ENCODE measurements at places on chromosomes 5 and 9.

- no peak for DNase-seq
These were observed 44.1 kb downstream of the DPYSL3 start for GRCh38 chr5:147465747-147466146.

DNA sequence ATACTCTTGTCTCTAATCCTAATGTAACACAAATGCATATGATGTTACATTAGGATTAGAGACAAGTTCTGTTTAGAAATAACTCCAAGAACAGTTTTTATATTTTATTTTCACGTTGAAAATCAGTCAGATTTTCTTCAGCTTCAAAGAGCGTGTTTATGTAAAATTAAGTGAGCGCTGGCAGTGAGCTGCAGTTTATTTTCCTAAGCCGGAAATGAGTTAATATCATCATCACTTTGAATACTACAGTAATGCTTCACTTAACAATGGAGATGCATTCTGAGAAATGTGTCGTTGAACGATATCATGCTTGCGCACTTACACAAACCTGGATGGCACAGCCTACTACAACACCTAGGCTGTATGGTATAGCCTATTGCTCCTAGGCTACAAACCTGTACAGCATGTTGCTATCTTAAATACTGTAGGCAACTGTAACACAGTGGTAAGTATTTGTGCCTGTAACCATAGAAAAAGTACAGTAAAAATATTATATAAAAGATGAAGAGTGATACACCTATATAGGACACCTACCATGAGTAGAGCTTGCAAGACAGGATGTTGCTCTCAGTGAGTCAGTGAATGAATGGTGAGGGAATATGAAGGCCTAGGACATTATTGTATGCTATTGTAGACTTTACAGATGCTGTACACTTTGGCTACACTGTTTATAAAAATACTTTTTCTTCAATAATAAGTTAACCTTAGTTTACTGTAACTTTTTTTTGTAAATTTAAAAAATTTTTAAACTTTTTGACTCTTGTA, 65.9 kb upstream of the C5orf46 start:
- DNase-seq: no peak

DNA sequence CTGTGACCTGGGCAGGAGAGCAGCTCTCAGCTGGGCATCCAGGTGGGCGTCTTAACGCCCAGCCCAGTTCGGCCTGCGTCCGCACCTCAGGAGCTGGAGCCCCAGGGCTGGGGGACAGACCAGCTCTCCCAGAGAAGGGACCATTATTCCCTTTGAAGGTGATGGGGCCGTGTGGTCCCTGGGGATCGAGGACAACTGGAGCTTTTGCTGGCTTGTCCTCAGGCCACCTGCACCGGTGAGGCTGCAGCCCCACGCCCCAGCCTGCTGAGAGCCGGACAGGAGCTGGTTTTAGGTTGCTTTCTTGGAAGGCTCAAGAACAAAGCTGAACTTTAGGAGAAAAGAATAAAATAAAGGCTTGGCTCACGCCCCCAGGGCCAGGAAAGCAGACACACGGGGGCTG, 40.9 kb downstream of the NACC2 start:
- DNase-seq: no peak

DNA sequence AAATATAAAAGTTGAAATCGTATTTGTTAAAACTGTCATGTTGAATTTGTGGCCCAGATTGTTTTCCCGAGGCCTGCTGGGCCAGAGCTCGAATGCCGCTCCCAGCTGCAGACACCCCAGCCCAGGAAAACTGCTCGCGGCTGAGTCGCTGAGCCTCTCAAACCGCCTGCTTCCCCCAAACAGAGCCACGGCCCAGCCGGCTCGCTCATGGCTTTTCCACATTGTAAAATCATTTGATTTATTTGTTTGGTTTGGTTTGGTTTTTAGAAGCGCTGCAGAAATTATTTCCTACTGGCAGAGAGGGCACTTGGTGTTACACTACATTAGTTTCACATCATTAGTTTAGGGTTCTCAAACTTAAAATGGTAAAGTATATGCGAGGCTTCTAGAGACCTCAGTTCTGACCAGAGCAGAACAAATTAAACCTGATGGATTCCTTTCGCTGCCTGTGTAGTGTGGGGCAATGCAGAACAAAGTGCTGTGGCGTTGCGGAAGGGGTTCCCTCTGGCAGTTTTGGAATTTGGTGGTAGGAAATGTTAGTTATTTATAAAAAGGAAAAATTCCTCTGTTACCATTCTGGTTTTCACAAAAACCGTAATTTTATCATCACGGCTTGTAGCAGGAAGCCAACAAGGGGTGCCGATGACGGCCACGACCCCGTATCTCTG, 156.5 kb upstream of the PITX1 start:
- DNase-seq: no peak

- DNase-seq: no peak
These were observed 43.5 kb downstream of the FBN2 start for GRCh38 chr5:128494516-128494915.

DNA sequence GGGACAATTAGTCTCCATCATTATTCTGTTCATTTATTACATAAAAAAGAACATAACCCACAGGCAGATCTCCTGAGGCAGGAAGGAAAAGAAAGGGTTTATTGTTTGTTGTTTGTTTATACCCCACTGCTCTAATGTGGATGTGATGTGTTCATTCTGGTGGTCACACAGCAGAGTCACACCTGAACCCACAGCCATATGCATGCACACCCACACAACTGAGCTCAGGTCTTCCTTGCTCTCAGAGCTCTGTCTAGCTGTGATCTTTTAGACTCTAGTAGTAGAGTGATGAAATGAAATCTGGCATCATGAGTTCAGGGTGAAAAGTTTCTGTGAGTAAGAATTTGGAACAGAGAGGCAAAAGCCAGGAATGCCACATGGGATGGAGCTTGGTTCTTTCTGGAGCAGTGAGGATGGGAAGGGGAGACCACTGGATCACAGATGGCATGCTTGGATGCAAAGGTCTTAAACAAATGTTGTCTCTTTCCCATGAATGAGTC, 227.0 kb downstream of the PAPPA start:
- no peak for DNase-seq

- no peak for DNase-seq
These were observed 4.6 kb downstream of the ADAMTSL2 start for GRCh38 chr9:133538851-133539833.

GRCh38 chr5:59460368-59461153, 433.0 kb downstream of the PDE4D start:
- DNase-seq: no peak

- no peak for DNase-seq
These were observed 287.3 kb upstream of the NUDT12 start for GRCh38 chr5:103849934-103850333.

DNA sequence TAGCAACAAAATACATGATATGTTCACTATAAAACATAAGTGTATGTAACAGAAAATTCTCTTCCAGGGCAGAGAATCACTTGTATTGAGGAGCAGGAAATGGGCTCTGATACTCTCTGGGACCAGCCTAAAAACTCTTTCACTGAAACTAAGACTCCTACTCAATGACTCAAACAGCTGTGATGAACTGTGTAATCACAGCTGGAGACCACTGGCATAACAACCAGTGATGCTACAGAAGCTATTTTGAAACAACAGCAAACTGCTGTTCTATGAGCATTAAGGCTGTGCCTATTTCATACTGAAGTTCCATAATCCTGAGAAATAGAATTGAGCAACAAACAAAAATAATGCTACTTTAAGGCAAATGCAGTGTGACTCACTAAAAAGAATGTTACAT, 594.0 kb downstream of the HINT1 start:
- no peak for DNase-seq

Data from activated CD4-positive, alpha-beta T cell treated with anti-CD3 and anti-CD28 coated beads, Interleukin-2, Interleukin-6, amounts not matched to agents 100 ng/mL and 50 ng/mL, durations not matched to agents 16 hours and 8 hours (primary cell).